ENCODE measurements at places on chromosomes 7 and 10.

DNA sequence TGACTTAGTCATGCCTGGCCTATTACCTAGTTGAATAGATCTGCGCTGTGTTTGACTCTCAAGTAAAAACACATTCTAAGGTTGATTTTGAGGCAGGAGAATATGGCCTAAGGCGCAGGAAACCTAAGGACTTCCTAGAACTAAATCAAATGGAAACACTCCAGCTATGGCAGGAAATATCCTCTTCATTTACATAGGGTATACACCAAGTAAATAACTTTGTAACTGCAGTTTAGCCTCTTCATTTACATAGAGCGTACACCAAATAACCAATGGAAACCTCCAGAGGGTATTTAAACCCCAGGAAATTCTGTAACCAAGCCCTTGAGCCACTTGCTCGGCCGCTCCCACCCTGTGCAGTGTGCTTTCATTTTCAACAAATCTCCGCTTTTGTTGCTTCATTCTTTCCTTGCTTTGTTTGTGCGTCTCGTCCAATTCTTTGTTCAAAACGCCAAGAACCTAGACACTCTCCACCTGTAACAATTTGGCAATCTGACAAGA lies 35.6 kb upstream of the XRCC2 start:
- no peak for DNase-seq

GRCh38 chr7:77270094-77270480 lies 70.5 kb upstream of the FGL2 start:
- DNase-seq, result no peak

- peak; percentile 91 for DNase-seq
These were observed 255.7 kb upstream of the MKLN1 start for GRCh38 chr7:131071786-131072504.

DNA sequence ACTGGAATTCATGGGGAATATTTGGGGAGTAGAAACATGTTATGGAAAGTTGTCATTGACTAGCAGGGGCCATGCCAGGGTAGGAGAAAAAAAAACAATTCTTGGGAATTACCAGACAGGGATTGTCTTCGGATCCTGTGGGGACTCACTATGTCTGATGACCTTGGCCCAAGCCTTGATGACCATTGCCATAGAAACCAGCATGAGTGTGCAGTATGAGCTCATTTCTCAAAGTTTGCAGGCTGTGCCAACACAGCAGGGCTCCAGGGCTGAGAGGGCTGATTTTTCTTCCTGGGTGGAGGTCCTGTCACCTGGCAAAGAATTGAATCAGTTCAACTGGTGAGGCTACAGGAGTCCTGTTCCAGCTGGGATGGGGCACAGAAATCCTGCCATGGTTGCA lies 198.3 kb downstream of the ADRA2A start:
- DNase-seq, result no peak

- no peak for DNase-seq
These were observed 27.1 kb downstream of the NMT2 start for GRCh38 chr10:15141136-15142054.

GRCh38 chr7:152330827-152331226 lies 105.0 kb downstream of the KMT2C start:
- DNase-seq, result no peak

DNA sequence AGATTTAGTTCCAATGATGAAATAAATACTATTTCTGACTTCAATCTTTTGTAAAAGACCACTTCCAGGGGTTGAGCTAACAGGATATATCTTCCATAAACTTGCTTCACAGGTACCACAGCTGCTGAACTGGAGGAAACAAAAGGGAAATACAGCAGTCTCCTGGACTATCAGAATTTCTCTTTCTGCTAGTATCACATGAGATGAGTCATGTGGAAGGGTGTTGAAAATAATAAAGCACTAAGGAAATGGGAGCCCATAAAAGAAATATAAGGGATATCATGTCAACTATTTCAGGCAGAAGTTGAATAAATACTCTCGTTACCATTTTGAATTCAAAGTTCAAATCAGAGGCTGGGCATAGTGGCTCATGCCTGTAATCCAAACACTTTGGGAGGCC lies 250.3 kb upstream of the NFE2L3 start:
- no peak for DNase-seq

- no peak for DNase-seq
These were observed 31.1 kb downstream of the NET1 start for GRCh38 chr10:5443429-5443828.

GRCh38 chr7:30285067-30285535 lies 704 bp downstream of the ZNRF2 start:
- peak; percentile 31 for DNase-seq

GRCh38 chr10:73183667-73184281 lies 15.9 kb downstream of the FAM149B1 start:
- peak; percentile 64 for DNase-seq

DNA sequence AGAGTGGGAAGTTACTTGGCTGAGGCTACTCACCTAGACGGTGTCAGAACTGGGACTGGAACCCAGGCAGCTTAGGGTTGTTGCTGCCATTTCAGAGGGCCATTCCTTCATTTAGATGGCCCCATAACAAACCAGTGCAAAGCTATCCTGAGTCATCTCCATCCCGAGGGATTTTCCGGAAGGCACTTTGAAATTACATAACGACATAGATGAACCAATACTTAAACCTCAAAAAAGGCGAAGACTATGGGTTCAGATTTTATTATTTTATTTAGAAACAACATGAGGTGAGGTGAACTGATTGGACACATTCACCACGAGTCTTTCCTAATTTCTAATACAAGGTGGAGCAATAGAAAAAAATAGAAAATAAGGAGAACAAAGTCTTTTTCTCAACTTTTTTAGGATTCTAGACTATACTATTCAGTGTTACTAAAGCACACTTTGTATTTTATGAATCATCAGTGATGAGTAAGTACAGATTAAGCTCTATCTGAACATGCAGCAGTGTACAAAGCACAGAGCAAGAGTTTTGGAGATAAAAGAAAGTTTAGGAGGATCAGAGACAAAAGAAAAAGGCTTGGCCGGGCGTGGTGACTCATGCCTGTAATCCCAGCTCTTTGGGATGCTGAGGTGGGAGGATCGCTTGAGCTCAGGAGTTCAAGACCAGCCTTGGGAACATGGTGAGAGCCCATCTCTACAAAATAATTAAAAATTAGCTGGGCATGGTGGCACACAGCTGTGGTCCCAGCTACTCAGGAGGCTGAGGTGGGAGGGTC lies 79.5 kb upstream of the SVIL start:
- DNase-seq, result peak; percentile 90

DNA sequence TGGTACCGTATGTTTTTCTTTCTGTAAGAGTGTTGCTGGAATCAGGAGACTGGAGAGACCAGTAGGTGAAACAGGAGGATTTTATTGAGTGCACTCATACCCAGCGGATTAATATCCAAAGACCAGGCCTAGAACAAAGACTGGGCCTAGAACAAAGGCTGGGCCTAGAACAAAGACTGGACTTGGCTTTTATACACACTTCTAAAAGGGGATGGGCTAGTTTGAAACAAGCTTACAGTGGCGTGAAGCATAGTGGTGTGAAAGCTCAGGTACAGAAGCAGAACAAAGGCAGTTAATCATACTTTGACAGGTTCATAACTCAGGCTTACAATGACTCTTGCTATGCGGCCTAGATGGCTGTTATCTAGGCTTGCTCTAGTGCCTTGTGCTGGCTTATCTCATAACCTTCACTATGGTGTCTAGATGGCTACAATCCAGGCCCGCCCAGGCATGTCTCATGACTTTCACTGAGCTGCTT lies 67.7 kb downstream of the TRIM24 start:
- peak; percentile 29 for DNase-seq

DNA sequence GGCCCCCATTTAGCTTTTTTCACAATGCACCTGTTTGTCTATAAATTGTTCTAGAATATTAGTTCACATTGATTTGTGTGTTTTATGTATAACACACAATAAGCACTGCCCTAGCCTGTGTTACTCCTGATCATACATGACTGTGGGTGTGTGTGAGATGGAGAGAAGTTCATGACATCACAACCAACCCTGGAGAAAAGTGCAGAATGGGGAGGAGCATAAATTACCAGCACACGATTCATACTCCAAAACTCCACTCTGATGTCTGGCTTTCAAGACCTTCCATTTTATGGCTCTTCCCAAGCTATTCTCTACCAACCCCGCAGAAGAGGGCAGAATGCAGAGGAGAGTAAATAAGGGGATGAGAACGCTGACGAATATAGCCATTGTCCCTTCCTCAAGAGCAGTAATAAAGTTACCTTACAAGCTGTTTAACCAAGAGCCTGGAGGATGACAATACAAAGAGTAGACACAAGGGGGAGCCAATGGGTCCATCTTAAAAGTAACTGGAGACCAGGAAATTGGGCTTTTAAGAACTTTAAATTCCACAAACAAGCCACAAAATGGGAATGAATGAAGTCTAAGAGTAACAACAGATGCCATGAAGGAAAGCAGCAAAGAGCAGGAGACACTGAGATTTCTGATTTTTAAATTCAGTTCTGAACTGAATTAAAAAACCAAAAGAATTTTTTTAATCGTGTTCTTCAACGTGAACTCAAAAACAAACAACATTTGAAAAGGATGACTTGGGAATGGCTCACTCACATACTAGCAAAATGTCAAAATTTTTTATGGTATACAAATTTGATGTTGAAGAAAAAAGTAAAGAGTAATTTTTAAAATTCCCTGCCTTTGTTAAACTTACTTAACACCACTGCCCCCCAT lies 159.6 kb downstream of the PARD3 start:
- peak; percentile 86 for DNase-seq

- DNase-seq, result no peak
These were observed 100.8 kb downstream of the DNAJB6 start for GRCh38 chr7:157437519-157438061.

Data from fibroblast of pulmonary artery (primary cell).